Stimulated activated CD4-positive, alpha-beta T cell treated with anti-CD3 and anti-CD28 coated beads, Interleukin-1b, Interleukin-23, amount 100 ng/mL, for 1 hour (primary cell): ENCODE measurements at places on chromosomes 7 and 10.

DNA sequence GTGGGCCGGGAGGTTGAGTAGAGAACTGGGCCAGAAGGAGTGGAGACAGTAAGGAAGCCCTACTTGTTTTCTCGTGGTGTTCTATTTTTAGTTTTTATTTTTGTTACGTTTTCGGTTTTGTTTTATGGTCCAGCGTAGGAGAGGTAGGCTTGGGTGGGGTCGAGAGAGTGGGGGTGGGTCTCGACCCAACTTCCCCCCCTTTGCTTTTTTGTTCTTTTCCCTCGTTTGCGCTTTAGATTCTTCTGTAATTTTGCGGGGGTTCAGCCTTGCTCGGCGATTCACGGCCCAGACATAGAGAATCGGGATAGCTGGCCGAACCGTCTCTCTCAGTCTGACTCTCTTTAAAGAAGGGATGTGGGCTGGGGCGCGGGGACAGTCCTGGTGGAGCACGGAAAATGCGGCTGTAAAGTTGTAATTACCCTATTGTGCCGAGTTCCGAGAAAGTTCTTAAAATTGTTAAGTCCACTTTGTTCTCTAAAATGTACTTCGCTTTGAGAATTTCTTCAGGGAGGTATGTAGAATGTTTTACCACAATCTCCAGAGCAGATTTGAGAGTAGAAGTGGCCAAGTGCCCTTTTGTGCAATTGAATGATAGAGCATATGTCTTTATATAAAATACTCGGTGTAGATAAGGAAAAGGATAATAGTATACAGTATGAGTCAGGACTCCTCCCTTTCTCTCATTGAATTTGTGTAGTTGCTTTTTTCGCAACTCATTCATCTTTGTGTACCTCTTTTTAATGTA is 816 bp downstream of the DMTF1 start:
- no peak for DNase-seq

GRCh38 chr10:113453351-113453750 is 99.5 kb upstream of the HABP2 start:
- no peak for DNase-seq

DNA sequence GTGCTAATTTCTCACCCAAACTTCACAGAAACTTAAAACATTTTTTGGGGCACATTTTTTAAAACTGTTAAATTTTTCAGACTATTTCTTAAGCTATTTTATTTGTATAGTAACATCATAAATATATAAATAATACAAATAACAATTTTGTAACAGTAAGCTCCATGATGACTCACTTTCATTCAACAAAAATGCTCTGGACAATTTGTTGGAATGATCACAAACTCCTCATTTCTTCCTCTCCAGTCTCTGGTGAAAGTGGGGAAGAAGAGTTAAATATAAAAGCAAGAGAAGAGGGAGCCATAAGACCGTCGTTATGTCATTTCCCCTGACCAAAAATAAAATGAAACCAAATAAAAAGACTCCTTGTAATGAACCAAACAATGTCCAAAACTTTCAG is 162.4 kb downstream of the AGMO start:
- no peak for DNase-seq

GRCh38 chr7:50721160-50721559 is 61.5 kb downstream of the GRB10 start:
- DNase-seq: no peak

DNA sequence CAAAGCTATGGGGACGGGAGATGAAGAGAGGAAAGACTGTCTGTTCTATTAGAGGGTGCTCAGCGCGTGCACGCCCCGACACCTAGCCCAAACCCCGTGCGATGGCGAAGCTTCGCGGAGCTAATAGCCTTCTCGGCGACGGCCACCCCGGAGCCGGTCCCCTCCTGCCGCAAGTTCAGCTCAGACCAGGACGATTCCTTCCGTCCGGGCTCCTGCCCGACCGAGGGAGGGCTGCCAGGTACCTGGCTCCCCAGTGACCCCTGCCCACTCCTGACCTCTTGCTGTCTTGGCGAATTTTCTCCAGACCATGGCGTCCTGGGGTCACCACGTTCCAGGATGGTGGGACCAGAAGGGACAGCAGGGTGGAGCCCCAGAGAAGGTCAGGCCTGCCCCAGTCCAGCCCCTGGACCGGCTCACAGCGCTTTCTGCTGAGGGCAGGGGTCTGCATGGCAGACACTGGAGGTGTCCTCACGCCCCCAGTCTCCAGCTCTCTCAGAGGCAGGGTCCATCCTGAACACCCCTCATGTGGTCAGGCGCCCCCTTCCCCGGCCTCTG is 36.7 kb downstream of the UNCX start:
- DNase-seq: no peak
